ENCODE measurements at places on chromosomes 2 and 18. TPM values are rescaled to one million over a fixed set of nuclear protein-coding genes. Genes with fewer than 3 reads are reported as not detected.

UGT1A5 gene
- not detected for total RNA-seq

CFC1 gene
- 27.7 TPM for total RNA-seq

CROCC2 gene
- 0.36 TPM for total RNA-seq

POTEJ gene
- 0.19 TPM for total RNA-seq

PAIP2B gene
- 23.9 TPM for total RNA-seq

CYP27A1 gene
- 16.4 TPM for total RNA-seq

KIF5C gene
- total RNA-seq, result 26.8 TPM

REG3G gene
- total RNA-seq, result not detected

ATOH8 gene
- total RNA-seq, result 1.3 TPM

PELI1 gene
- 68.4 TPM for total RNA-seq

GKN1 gene
- not detected for total RNA-seq

ABCB11 gene
- 0.09 TPM for total RNA-seq

RNF125 gene
- 2.6 TPM for total RNA-seq

DSG4 gene
- total RNA-seq, result not detected

CIB4 gene
- total RNA-seq, result not detected

CENPA gene
- 10.7 TPM for total RNA-seq

PROKR1 gene
- 0.12 TPM for total RNA-seq

CYRIA gene
- 2.0 TPM for total RNA-seq

KCNG2 gene
- not detected for total RNA-seq

PPIL3 gene
- total RNA-seq, result 65.1 TPM

NEB gene
- 1.6 TPM for total RNA-seq

CYS1 gene
- 2.5 TPM for total RNA-seq

Data from progenitor cell of endocrine pancreas (in vitro differentiated cells).